Inflammatory macrophage treated with lipopolysaccharide for 4 hours (primary cell): ENCODE measurements at places on chromosomes 2 and 18.
A peak's percentile ranks its signal among the peaks of the same experiment; 100 is the strongest.

DNA sequence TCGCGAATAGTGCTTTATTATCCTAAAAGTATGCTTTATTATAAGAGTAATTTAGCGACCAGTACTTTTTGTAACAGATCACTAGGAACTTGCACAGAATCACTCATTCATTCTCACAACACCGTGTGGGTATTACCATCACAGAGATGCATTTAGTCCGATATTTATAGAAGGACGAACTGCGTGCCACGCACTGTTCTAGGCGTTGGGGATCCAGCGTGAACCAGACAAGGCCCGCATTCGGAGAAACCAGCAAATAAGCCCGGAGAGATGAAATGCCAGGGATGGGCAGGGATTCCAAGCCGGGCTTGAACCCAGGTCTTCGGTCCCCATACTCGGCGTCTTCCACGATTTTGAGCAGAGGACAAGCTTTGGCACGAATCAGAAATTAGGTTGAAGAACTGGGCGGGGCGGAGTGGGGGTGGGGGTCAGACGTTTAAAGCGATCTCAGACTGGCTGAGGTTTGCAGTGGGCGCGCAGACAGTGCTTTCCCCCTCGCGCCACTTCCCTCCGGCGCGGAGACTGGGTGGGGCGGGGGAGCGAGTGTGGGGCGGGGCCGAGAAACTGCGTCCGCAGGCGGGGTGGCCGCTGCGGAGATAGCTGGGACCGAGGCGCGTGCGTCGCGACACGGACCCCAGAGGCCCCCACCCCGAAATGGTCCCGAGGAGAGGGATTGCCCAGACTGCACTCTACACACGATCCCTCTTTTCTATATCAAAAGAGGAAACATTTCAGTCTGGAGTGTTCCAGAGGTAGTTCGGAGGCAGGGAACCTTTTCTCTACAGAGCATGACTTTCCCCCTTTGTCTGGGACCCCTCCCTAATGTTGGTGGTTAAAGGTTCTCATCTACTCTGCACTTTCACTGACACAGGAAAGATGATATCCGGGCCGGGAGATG is 1.1 kb upstream of the CXCR4 start:
- DNase-seq: peak; percentile 74

DNA sequence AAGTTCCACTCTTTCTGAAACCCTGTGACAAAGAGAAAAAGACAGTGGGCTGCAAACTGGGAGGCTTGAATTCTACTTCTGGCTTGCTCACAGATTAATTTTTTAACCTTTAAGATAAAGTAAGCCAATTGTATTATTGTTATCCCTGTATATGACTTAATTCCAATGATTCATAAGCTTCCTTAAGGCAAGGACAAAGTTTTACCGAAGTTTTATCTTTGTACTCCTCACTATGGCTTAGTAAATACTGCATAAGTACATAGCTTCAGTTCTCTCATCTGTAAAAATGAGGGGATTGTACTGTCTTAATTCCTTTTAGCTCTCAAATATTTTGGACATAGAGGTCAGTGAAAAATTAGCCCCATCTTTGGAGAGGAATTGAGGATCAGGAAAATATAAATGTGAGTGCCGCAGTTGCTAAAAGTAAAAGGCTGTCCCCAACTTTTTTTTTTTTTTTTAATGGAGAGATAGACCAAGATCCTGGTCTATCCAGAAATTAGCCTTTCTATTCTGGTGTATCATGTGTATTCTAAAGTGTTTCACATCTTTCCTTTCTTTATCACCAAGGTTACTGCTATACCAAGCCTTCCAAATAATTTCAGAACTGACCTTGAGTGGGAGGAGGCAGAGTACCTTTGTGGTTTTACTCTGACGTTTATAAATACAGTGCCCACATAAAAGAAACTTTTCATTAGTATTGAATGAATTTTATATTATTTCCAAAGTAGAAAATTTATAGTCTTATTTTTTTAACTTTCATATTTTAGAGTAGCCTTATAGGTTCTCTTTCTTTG is 13.3 kb downstream of the RELCH start:
- no peak for DNase-seq

GRCh38 chr2:212147921-212148513 is 390.6 kb downstream of the ERBB4 start:
- DNase-seq: peak; percentile 23

DNA sequence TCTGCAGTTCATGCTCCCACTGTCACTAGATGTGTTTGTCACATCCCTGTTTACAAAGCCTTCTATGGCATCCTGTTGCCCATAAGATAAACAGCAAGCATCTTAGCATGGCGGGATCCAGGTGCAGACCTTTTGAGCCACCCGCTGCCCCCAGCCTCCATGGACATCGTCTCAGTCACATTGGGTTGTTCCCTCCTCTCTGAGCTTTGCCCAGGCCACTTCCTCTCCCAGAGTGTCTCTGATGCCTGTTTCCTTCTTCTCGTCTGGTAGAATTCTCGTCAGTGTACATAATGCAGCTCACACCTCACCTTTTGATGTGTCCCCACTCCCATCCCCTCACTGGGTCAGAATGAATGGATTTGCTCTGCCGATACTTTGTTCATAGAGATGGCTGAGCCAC is 239.0 kb upstream of the APCDD1 start:
- peak; percentile 15 for DNase-seq

GRCh38 chr2:219207134-219207883 is 727 bp downstream of the ZFAND2B start:
- no peak for DNase-seq

- DNase-seq: no peak
Observed at GRCh38 chr2:11932962-11933361, 186.5 kb downstream of the LPIN1 start.

GRCh38 chr2:100928235-100928634 is 73.9 kb upstream of the RPL31 start:
- no peak for DNase-seq

DNA sequence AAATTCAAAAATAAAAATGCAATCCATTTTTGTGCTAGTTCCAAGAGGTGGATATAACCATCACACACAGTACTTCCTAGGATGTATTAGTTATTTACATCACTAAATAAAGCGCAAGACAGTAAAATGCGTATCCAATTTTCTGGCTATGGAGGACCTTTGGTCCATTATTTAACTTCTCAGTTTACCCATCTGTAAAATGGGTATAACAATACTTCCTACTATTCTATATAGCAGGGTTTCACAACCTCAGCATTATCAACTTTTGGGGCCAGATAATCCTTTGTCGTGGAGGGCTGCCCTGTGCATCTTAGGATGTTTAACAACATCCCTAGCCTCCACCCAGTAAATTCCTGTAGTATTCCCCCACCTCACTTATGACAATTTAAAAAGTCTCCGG is 275.1 kb upstream of the PKDCC start:
- no peak for DNase-seq

DNA sequence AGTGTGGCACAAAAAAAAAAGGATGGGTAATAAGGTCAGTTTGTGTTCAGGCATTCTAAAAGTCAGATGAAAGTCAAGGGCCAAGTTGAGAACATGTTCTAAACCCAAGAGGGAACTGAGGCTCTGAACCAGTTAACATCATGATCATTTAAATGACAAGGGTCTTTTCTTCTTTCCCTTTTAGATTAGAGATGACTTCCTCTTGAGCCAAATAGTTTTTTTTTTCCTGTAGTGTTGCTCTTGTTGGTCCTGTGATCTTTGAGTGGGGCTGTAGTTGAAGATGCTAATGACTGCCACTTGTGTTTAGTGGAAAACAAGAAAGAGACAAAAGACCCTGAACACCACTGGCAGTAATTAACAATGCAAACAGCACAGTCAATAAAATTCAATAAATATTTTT is 482.7 kb upstream of the SYT4 start:
- no peak for DNase-seq

DNA sequence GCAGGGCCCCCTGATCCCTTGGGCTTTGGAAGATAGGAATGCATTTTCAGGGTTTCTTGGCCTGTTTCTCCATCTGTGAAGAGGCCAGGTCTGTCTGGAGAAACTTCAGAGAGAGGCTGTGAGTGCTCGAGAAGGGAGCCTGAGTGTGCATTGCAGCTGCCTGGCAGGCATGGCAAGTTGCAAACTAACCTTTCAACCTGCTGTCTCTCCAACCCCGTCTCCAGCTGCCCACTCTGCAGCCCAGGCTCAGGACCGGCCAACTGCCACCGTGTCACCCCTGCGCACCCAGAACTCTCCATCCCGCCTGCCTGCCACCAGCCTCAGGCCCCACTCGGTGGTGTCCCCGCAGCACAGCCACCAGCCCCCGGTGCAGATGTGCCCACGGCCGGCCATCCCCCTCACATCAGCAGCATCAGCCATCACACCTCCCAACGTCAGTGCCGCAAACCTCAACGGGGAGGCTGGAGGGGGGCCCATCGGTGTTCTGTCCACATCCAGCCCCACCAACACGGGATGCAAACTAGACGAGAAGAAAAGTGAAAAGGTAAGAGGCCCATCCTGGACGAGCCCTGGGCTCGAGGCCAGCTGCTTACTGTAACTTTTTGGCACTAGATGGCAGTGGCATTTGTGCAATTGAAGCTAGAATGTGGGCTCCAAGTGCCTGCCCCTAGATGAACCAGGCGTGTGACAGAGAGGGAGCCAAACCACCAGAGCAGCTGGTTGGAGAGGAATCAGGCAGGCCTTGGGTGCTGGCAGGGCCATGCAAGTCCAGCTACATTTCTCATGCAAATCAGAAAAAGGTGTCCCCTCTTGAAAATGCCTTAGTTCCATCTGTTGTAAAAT is 164.6 kb downstream of the SEPTIN10 start:
- no peak for DNase-seq

- peak; percentile 96 for DNase-seq
Observed at GRCh38 chr2:64260817-64261216, 116.6 kb upstream of the PELI1 start.

DNA sequence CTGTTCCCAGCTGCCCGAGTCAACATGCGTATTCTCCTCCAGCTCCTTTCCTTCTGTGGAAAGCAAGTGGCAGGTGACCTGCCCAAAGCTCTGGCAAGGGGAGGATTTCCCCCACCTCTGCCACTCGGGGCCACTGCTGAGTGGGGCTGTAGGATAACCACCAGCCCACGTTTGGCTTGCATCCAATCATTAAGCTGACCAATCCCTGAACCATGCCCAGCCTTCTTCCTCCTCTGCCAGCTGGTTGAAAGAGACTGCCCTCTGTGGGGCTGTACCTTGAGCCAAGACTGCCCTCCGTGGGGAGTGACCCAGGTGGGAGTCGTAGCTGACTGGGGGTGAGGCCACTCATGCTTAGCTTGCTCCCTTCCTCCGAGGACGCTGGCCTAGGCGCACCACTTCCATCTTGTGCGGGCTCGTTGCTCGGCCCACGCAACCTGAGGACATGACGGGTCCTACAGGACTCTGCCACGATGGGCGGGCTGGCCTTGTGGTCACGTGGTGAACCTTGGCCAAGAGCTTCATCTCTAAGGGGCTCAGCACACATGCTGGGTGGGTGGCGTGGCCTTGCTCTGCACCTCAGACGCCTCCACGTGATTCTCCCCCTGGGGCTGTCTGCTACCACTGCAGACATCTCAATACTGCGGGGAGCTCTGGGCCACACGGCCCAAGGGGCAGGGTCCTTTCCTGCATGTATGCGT is 112.1 kb downstream of the NDUFA10 start:
- no peak for DNase-seq

- DNase-seq: no peak
Observed at GRCh38 chr2:3265981-3266924, 111.4 kb downstream of the EIPR1 start.
